ENCODE measurements at places on chromosomes 1 and 21.

DNA sequence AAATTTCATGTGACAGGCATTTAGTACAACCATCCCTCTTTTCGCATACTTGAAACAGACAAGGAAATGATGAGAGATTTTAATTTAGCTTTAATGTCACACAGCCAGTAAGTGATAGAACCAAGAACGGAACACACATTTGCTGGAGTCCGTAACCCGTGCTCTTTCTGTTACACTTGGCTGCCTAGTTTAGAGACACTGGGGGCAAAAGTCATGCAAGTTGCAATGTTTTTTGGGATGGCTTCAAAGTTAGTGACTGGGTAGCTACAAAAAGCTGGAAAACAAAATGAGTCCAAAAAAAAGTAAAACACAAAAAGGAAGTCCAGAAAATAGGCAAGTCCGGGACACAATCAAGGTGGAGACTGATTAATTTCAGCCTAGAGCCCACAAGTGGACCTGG, 5.9 kb downstream of the NID1 start:
- DNase-seq: no peak

GRCh38 chr1:90622666-90623065, 94.4 kb downstream of the BARHL2 start:
- DNase-seq: no peak

GRCh38 chr1:51444534-51445192, 74.4 kb downstream of the EPS15 start:
- DNase-seq: no peak

DNA sequence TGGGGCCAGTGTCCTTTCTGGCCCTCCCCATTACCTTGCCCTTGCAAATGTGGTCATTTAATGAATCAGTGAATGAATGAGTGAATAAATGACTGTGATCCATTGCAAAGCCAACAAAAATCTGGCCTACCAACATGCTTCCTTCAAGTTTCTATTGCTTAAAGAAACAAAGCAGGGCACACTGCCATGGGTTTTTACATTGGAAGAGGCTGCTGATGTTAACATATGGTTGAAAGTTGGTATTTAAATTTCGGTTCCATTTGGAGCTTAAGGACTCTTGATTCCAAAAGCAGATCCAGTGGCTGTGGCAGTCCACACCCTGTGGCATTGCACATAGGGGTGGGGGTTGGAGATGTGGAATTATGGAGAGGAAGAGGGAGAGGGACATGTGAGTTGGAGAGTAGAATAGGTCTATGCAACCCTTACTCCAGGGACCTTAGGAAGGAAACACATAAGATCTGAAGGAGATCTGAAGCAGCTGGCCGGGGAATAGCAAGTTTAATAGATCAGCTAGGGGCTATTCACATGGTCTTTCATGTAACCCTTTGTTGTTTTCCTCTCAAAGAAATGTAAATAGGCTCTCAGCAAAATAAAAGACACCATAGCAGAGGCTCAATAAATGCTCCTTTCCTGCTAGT, 7.2 kb downstream of the ABCA4 start:
- DNase-seq: no peak

GRCh38 chr1:245177071-245177900, 22.5 kb downstream of the KIF26B start:
- peak; percentile 71 for DNase-seq

DNA sequence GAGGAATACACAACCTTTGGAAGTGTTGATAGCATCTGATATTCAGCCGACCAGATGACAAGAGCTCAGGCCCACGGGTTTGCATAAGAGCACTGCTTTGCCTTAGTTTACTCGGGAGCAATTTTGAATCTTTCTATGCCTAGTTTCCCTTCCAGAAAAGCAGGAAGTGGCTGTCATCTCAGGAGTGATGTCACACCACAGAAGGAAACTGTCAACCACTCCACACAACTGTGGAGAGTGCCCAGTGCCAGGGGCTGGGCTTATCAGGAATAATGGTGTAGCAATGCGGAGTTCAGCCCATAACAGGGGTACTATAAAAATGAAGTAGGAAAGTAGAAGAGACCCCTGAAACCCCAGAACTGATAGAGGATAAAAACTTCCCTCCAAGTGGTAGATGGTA, 28.4 kb downstream of the NTPCR start:
- peak; percentile 54 for DNase-seq

DNA sequence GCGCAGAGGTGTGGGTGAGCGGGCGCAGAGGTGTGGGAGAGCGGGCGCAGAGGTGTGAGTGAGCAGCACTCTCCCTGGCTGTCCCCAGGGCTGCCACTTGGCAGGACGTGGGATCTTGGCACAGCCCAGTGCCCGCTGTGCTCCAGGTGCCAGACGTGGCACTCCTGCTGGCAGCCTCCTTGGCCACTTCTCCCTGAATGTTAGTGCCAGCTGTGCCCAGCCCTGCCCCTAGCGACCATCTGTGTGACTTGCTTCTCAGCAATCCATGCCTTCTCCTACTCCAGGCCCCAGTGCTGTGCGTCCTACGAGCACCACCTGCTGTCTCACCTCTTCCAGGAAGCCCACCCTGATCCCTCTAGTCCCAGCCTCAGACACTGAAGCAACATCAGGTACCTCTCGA, 30.5 kb downstream of the KRTAP10-1 start:
- peak; percentile 71 for DNase-seq

- no peak for DNase-seq
Measured at GRCh38 chr1:232650845-232651244, 20.9 kb upstream of the SIPA1L2 start.

DNA sequence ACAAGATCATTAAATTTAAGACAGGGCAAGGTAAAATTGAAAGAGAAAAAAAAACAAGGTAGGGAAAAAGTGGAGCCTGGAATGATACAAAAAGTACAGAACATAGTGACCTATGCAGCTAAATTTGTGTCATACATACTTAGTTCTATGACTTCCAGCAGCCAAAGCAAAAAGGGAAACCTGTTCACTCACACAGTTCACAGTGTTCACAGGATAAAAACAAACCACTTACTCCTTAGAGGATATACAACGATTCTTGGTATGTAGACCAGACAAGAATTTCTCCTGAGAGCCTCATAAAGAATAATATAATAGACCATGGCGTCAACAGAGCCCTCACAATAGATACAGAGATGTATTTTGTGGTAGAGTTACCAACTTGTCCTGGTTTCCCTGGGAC, 27.5 kb downstream of the COA7 start:
- no peak for DNase-seq

GRCh38 chr1:213325482-213325881, 274.4 kb downstream of the RPS6KC1 start:
- no peak for DNase-seq

GRCh38 chr1:155880950-155881349, 21.6 kb downstream of the SYT11 start:
- DNase-seq: no peak

DNA sequence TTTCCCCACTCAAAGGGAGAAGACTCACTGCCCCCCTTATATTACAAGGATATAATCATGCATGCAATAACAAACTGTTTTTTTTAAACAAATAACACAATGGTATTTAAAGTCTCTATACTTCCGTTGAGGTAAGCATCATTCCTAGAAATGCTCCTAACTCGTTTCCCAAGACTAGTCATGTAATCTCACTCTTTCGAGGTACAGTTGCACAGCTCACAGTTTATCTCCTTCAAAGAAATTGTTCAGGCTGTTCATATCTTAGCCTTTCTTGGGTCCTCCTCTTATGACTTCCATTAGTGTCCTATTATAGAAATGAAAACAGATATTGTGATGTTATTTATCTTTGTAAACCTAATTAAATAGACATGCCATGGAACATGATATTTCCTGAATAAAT, 705.0 kb downstream of the KCNT2 start:
- no peak for DNase-seq

DNA sequence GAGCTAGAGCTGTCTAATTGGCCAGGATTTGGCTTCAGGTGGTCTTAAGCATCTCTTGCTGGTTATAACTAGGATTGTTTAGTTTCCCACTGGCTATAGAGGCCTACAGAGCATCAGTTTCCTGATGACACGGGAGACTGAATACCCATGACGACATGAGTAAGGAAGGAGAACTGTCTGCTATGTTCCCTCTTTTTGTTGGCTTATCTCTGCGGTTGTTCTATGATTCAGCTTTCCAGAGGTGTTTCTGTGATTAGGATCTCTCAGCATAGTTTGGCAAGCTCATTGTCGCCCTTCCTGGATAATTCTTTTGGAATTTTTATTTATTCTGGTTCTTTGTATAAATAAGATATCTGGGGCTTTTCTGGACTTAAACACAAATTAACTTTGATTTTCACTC, 163.4 kb downstream of the OLFM3 start:
- DNase-seq: no peak

Measured in SK-N-SH (cell line).